Mesothelial cell of epicardium (in vitro differentiated cells): ENCODE measurements at places on chromosomes 2 and 18.

DNA sequence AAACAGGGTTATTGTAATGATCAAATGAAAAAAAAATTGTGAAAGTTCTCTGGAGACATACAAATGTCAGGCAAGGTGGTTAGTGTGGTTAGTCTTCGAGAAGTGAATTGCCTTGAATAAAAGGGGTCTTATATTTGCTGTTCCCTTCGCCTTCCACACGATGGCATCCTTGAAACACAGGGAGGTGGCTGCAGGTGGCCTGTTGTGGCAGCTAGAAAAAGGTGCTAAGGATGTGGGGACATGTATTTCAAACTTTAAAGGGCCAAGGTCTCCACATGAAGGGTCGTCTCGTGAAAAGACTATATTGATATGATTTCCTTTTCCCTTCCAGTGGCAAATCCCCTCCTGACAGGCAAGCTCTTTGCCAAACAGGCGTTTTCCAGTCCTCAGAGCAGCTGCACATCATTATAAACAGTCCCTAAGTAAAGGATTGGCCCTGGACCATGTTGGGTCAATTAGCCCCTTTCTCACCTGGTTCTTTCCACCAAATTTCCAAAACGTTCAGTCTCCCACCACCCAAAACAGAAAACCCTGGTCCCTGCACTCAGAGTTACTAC is 68.5 kb downstream of the COPS8 start:
- no peaks in the 10 kb centered on the region for H3K36me3 ChIP-seq
- no peak overlapping the region for H3K27ac ChIP-seq
- no peak for DNase-seq
- no peaks in the 10 kb centered on the region for H3K27me3 ChIP-seq
- H3K4me3 ChIP-seq: no peak overlapping the region
- H3K4me1 ChIP-seq: peaks cover 9% of the 10 kb centered on the region

DNA sequence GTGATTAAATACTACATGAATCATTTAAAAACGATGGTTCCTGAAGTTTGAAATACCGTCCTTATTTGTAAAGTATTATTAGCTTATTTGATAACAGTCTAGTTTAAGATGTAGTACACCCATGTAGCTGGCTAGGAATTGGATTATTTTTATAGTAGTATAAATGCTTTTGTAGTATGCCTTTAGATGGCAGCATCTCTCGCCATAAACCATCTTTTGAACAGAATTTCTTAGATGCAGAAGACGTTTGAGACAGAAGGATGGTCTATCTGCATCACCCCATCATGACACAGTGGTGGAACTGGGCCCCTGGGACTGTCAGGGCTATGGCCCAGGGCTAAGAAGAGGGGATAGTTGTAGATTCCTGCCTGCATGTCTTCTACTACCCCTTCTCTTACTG is 152.7 kb downstream of the WDSUB1 start:
- H3K36me3 ChIP-seq: no peaks in the 10 kb centered on the region
- peaks cover 85% of the 10 kb centered on the region for H3K4me1 ChIP-seq
- DNase-seq: no peak
- H3K27ac ChIP-seq: peak overlapping the region; percentile 68

- H3K27ac ChIP-seq: no peak overlapping the region
- H3K4me1 ChIP-seq: no peaks in the 10 kb centered on the region
- H3K4me3 ChIP-seq: no peak overlapping the region
- no peaks in the 10 kb centered on the region for H3K36me3 ChIP-seq
- no peaks in the 10 kb centered on the region for H3K27me3 ChIP-seq
- no peak for DNase-seq
Measured at GRCh38 chr2:165274698-165275097, 35.5 kb downstream of the SCN2A start.

- peaks cover 11% of the 10 kb centered on the region for H3K4me1 ChIP-seq
- peaks cover 7% of the 10 kb centered on the region for H3K36me3 ChIP-seq
- no peaks in the 10 kb centered on the region for H3K27me3 ChIP-seq
Measured at GRCh38 chr2:38718601-38719000, 32.6 kb downstream of the SRSF7 start.
